AG10803 (cell line): ENCODE measurements at places on chromosomes 2 and 18.

- DNase-seq = no peak
These were observed 26.5 kb downstream of the PGAP1 start for GRCh38 chr2:196899976-196900375.

DNA sequence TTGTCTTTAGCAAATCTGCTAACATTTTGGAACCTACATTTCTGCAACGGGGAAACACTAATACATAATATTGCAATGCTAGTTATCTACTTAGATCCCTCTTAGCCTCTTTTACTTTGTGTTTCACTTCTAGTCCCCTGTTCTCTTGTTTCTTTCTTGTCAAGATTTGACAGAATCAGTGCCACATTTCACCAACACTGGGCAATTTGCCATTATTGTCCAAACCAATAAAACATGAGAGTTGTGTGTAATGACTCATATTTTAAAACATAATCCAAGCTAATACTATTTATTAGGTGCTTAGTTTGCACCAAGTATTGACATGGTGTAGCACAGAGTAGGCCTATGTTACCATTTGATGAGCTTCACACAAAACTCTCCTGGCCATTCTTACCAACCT, 33.7 kb upstream of the ACVR1C start:
- DNase-seq = no peak

- no peak for DNase-seq
These were observed 129.7 kb downstream of the GALNT1 start for GRCh38 chr18:35711227-35711626.

DNA sequence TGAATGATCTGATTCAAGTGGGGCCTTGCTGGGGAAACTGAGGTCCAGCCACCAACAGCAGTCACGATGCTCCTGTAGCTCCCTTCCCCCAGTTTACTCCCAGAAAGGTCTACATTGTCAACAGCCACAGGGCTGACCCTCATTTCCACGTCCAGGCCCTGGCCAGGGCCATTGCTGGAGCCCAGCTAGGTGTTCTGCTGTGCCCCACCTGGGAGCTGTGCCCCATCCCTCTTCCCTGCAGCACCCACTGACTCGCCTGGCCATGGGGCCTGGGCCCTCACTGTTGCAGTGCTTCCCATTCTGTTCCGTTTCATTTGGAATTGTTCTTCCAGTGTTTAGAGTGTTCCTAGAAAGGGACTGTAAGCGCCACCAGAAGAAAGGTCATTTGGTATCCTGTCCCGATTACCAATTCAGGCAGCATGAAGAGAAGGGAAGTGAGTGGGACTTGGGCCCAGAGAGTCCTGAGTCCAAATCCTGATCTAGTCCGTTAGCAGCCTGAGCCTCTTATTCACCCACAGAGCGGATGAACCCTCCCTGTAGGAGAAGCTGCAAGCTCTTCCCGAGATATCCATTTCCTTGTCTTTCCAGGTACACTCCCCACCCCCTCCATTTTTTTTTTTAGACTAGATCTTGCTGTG, 73.1 kb upstream of the HPCAL1 start:
- DNase-seq = no peak

DNA sequence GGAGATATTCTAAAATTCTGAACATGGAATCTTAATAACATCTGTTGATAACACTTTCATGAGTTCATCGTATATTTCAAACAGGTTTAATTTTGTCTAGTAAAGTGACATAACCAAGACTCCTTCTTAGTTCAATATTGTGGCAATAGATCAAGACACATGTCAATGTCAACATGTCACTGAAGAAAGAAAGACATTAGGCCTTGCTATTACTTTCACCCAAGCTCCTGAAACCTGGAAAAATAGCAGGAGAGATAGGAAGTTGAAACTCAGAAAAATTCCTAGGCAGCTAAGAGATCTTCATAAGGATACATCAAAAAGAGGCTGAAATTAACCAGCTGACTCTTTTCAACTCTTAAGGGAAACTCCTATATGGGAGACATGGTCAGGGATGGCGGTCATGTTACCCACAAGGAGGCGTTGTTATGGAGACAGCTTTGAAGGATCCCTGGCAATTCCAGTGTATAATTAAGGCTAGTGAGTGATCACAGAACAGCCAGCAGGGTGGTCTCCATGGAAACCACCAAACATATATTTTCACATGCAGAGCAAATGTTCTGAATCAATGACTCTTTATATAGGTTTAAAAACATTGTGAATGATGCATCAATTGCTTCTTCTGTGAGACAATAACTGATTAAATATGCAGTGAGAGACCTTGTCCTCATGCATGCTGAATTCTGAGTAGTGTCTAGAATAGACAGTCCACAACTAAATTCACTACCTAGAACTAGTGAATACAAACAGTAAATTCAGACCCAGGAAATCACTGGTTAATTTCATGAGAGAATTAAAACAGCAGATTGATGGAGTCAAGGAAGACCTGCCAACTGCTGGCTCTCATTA, 115.3 kb upstream of the RIOK3 start:
- DNase-seq = peak; percentile 44

DNA sequence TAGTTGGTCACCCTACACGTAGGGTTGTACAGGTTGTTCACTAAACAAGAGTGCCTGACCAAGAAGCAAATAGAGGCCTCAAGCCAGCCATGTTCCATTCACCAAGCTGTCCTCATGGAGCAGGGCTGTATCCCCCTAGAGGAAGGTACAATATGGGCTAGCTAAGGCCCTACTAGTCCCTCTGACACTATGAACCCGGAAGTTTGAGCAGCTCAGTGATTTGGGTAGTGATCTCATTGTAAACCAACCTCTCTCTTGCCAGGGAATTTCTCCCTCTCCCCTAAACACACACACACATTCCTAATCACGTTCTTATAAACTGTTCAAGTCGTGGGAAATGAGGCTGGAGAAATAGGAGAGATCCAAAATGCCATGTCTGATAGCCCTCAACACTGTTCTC, 6.7 kb upstream of the CYS1 start:
- DNase-seq = no peak

DNA sequence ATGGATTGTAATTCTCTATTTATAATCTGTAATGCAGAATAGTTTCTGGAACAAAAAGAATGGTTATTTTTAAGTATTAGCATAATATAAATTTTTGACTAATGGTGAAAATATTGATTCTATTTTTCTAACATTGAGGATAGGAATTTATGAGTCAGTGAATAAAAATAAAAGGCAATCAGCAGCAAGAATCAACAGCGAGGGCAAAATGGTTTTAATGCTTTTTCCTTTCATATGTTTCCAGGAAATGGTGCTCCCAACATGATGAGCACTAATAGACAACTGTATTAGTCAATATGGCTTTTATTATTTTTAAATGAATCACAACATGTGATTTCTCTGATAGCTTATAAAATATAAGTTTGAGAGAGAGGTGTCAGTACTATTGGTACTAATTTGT, 90.7 kb upstream of the TFPI start:
- no peak for DNase-seq

DNA sequence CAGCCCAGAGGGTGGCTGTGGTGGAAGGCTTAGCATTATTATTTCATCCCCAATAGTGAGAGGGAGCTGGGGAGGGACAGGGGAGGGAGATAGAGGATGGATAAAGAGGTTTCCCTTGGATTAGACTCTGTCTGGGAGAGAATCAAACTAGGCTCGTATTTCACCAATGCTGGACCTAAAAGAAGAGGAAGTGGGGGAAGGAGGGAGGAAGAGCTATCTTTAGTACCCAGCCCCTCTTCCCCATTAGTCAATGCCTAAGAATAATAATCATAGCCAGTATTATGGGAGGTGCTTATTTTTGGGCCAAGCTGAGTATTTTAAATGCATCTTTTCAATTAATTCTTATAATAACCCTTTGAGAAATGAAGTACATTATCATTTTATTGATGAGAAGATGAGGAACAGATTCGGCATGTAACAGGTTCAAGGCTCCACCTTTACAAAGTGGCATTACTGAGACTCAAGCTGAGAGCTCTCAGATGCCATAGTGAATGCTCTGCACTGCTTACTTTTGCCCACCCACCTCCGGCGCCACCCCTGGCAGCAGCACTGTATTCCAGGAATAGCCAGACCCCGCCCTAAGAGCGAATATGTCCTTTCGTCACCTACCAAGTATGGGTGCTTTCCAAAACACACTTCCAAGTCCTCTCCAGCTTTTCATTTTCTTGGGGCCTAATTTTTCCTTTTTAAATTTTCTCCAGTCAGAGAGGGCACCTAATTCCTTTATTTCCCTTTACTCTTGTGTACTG, 21.0 kb downstream of the PAX8 start:
- DNase-seq = no peak

DNA sequence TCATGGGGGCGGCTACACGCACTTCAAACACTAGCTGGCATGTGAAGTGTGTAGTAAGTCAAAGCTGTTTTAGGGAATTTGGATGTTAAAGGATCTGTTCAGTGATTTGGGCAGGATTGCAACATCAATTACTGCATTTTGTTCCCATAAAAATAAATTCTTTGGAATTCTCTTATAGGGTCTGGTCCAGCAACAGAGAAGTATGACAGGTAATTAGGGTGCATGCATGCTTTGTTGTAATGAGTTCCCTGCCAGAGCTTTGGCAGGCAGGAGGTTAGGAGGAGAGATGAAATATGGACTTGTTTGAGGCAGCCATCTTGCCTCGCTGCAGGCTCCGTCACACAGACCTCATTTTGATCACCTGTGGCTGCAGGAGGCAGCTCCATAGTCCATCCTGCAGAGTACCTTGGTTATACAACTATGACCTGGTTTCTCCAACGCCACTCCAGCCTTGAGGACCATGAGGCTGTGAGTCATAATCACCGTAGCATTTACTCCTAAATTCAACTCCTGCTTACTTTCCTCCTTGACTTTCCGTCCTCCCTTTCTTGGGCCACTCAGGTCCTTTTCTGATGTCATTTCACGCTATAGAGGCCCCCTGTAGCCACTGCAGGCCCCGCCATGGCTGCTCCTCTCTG, 26.5 kb upstream of the EML4 start:
- no peak for DNase-seq

DNA sequence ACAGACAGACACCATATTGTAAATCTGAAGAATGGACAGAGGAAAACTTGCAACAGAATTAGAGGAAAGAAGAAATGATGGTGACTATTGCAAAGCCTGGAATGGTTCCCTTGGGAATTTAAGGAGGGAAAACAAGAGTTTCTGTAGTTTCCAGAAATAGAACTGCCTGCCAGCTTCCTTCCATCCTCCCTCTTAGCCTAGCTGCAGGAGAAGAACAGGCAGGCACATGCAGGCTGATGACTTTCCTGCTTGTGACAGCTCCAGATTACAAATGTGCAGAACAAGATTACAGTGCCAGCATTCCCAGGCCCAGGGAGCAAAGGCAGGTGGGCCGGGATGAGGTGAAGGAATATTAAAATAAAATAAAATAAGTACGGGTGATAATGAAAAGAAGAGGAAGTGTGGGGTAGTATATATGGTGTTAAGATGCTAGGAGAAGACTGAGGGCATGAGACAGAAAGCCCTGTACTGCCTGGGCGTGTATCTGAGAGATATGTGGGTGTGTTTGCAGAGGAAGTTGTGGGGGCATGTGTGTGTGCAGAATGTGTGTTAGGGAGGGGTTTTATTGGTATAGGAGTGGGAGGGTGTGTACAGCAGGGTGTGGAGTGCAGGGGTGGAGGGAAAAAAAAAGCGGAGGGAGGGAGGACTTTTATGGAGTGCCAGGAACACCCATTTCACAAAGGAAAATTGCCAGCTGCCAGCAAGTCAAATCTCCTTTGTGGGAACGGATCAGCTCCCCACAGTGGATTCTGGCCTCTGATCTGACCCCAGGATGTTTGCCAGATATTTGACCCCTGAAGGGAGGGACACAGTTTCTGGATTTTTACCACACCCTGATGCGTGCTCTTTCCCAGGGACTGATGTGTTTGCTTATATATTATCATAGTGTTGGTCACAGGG, 43.9 kb upstream of the NEMP2 start:
- DNase-seq = peak; percentile 54

DNA sequence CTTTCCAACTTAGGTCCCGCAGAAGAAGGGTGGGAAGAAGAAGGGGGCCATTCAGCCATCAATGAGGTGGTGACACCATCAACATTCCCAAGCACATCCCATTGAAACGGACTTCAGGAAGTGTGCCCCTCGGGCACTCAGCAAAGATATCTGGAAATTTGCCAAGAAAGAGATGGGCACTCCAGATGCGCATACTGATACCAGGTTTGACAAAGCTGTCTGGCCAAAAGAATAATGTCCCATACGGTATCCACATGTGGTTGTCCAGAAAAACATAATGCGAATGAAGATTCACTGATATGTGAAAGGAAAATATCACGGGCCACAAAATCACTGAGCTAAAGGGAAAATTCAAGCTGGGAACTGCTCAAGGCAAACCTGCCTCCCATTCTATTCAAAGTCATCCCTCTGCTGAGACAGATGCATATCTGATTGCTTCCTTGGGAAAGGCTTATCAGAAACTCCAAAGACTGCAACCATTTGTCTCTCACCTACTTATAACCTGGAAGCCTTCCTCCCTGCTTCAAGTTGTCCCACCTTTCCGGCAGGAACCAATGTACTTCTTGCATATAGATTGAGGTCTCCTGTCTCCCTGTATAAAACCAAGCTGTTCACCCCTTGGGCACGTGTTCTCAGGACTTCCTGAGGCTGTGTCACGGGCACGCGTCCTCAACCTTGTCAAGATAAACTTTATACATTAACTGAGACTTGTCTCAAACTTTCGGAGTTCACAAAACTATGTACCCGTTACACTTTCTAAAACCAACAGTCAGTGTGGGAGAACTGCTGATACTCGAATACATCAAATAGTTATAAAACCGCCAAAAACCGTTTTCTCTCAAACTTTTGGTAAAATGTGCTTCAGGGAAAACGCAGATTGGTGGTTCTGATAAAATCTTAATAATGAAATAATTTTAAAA, 1.3 kb upstream of the PDK1 start:
- no peak for DNase-seq

DNA sequence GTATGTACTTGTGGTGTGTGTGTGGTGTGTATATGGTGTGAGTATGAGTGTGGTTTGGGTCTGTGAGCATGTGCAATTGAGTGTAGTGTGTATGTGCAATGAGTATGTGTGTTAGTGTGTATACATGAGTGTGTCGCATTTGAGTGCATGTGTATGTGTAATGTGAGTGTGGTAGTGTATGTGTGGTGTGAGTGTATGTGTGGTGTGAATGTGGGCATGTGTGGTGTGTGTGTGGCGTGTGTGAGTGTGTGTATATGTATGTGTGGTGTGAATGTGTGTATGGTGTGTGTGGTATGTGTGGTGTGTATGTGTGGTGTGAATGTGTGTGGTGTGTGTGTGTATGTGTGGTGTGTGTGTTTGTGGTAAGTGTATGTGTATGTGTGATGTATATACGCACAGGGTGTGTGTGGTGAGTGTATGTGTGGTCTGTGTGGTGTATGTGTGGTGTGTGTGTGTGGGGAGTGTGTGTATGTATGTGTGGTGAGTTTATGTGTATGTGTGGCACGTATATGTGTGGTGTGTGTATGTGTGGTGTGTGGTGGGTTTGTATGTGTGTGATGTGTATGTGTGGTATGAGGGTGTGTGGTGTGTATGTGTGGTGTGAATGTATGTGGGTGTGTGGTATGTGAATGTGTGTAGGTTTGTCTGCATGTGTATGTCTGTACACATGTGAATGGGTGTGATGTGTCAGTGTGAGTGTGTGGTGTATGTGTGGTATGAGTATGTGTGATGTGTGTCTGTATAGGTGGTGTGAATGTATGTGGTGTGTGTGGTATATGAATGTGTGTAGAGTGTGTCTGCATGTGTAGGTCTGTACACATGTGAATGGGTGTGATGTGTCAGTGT, 123.4 kb downstream of the DOCK10 start:
- DNase-seq = no peak
